ENCODE measurements at places on chromosomes 12 and 14.

GRCh38 chr12:108565976-108566375 is 3.6 kb downstream of the ISCU start:
- DNase-seq = peak; percentile 69

DNA sequence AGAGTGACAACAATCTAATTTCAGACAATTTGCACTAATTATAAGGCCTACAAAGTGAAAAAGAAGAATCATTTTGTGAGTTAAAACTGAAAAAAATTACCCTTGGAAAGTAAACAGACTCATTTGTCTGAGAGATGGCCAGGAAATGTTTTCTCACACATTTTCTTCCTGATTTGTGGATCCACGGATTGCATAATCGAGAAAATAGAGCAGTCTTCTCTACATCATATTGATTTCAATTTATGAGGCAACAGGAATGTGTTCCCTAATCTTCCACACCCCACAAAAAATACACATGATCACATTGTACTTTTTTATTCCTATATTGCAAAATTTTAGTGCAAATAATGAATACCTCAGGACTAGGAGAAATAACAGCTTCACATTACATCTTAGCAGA is 160.8 kb downstream of the CCER1 start:
- DNase-seq = no peak

GRCh38 chr14:101121508-101122139 is 218.1 kb upstream of the RTL1 start:
- DNase-seq = no peak

- DNase-seq = no peak
Measured at GRCh38 chr12:119500209-119500608, 93.4 kb upstream of the TMEM233 start.

GRCh38 chr14:21652209-21652808 is 1.3 kb upstream of the OR4E2 start:
- DNase-seq = no peak

- no peak for DNase-seq
Measured at GRCh38 chr12:18849761-18850160, 111.8 kb downstream of the CAPZA3 start.

DNA sequence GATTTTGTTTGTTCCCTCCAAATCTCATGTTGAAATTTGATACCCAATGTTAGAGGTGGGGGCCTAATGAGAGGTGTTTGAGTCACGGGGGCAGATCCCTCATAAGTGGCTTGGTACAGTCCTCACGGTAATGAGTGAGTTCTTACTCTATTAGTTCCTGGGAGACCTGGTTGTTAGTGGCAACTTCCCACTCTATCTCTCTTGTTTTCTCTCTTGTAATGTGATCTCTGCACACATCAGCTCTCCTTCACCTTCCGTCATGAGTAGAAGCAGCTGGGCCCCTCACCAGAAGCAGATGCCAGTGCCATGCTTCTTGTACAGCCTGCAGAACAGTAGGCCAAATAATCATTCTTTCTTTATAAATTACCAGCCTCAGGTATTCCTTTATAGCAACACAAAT is 29.6 kb upstream of the KCNK10 start:
- no peak for DNase-seq

DNA sequence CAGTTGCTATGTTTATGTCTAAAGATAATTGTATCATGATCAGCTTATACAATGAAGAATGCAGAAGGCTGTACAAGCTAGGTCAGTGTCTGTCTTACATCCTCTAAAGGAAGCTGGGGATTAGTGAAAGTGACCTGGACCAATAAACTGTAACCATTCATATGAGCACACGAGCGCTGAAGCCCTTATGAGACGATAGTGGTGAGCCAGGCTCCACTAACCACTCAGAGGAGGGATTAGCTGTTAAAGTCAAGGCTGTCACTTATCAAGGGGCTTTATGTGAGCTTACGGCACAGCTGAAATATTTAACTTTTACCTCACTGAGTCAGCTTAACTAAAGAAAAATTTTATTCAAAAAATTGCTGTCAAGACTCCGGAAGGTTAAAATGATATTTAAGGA is 30.3 kb downstream of the NDUFA12 start:
- DNase-seq = no peak

DNA sequence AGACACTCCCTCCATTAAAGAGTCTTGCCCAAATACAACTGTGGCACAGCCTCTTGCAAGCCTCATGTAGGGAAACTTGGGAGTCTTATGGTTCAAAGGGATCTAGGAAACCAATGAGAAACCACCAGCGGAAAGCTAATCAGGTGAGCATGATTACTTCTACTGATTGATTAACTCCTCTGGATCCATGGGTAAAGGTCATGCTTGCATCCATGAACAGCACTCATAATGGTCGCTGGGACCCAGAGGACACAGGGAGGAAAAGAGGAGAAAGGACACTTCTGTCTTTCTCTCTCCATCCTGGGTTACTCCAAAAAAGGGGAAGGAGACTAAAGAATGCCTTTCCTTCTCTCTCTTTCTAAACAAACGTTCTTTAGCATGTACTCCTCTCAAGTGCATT is 1397.2 kb downstream of the LRFN5 start:
- DNase-seq = no peak

GRCh38 chr14:87940382-87940781 is 52.6 kb downstream of the GALC start:
- DNase-seq = no peak

- DNase-seq = no peak
Measured at GRCh38 chr14:76257111-76257803, 105.5 kb downstream of the GPATCH2L start.

DNA sequence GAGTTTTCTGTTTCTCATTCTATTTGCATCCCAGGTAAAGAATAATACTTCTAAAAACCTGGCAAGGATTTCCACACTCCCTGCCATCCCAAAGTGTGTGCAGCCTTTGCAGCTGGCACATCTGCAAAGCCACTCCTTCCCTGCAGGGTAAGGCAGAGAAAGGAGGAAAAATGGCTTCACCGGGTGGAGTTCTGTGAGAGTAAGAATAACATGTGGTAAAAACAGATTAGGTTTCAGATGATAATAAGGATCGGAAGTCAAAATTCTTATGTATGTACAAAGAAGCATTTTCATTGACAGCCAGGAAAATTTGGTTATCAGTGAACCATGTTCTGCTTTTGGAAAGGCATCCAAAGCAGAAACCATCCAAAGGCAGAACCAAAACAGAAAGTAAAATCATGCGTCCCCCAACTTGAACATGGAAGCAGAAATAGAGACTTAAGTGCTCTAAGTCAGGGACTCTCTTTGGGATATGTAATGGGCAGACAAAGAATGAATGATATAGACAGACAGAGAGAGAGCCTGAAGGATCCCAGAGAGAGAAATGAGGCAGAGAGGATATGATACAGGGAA is 192.6 kb upstream of the CCDC196 start:
- no peak for DNase-seq

DNA sequence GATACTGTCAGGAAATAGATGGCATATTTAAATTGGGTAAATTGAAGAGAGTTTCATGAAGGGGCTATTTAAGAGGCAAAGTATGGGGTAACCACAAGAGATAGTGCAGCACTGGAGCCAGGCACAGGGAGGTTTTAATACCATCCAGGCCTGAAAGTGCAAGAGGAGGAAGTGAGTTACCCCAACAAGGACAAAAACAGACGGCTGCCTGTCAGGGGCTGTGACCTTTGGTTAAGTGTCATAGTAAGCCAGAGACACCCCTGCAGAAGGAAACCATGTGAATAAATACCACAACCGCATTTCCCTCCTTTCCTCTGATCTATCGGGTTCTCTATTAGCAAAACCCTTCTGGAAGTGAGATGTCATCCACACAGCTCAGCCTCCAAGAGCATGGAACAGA is 122.0 kb upstream of the DHRS4 start:
- DNase-seq = no peak

- no peak for DNase-seq
Measured at GRCh38 chr12:39846304-39846703, 226.7 kb upstream of the ABCD2 start.

DNA sequence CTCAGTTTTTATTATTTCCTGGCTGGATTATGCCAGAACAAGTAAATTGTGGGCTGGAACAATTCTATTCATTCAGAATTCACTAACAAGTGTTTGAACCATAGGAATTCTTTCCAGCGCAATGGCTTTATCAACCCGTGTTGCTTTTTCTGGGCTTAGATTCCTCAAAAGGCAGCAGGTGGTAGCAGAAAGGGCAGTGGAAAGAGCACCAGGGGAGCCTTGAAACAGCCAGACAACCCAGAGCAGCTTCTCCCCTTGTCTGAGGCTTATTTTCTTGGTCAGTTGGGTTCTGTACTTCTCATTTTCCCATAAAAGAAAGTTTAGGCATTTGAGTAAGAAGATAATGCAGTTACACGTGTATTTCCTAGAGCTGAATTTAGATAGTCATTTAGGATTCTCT is 130.7 kb downstream of the OTOGL start:
- DNase-seq = no peak

DNA sequence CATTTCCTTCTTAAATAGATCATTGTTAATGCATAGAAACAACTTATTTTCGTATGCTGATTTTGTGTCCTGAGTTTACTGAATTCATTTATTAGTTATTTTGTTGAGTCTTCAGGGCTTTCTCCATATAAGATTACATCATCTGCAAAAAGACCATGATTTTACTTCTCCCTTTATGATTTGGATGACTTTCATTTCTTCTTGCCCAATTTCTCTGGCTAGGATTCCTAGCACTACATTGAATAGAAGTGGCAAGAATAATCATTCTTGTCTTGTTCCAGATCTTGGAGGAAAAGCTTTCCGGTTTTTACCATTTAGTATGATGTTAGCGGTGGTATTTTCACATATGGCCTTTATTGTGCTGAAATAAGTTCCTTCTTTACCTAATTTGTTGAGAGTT is 303.0 kb upstream of the RTL1 start:
- DNase-seq = no peak

DNA sequence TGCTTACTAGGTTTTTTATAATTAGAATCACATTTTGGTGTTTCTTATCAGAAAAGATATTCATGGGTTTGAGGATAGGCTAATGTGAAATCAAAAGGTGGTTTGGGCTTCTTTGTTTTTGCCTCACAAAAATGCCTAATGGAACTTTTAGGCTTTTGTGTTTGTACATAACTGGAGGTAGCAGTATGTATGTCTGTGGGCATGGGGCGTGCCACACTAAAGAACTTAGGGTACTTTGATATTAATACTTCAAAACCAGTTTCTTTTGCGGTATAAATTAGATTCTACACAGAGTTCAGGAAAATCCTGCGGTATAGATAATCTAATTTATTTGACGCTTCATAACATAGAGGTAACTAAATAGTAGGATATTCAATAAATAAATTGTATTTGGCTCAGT is 1.9 kb downstream of the ETV6 start:
- DNase-seq = no peak

DNA sequence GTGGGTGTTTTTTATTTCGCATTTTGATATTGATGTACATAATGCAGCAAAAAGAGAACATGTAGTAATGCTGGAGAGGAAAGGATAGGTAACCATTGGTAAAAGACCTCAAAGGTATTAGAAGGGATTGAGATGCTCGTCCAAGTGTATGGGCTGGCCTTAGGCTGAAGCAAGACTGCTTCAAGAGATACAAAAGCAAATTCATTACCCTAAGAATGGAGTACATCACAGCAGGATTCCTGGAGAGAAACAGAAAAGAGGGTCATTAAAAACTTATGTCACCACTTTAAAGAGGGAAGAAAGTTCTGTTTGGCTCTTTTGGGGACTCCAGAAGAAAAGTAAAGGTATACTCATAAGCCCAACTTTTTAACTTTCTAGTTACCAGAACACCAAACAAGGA is 420.5 kb downstream of the ZFP36L1 start:
- no peak for DNase-seq

DNA sequence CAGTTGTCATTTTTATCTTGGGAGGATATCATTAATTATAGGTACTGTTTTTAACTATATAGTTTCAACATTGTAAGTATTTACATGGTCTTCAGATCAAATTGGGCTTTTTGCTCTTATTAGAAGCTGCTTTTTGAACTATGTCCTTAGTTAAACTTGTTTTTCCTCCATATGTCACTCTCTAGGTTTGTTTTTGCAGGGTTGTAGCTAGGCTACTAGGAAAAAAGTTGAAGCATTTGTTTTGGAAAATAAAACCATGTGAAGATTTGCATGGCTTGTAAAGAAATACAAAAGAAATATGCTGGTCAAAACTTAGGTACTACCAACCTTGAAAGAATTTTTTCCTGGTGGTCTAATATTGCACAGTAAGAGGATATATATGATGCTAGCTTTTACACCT is 3.4 kb downstream of the ARID2 start:
- no peak for DNase-seq

DNA sequence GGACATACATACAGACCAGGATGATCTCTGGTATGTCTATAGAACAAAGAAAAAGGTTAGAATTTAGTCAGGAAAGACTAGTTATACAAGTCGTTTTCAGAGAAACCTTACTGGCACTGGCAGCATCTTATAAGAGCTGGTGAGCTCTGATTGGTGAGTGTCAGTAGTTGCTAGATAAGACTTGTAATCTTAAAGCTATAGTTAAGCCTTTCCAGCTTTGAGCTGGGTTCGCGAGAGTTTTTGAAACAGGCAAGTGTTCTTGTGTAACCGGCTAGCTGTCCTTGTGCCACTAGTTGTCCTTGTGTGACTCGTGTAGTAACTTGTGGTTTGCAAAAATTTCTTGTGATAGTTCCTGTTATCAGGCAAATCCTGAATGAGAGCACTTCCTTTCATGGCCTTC is 740.9 kb downstream of the GALC start:
- DNase-seq = no peak

GRCh38 chr12:109252799-109253198 is 56.3 kb downstream of the FOXN4 start:
- no peak for DNase-seq

GRCh38 chr12:7751394-7751793 is 4.2 kb upstream of the CLEC4C start:
- DNase-seq = no peak

DNA sequence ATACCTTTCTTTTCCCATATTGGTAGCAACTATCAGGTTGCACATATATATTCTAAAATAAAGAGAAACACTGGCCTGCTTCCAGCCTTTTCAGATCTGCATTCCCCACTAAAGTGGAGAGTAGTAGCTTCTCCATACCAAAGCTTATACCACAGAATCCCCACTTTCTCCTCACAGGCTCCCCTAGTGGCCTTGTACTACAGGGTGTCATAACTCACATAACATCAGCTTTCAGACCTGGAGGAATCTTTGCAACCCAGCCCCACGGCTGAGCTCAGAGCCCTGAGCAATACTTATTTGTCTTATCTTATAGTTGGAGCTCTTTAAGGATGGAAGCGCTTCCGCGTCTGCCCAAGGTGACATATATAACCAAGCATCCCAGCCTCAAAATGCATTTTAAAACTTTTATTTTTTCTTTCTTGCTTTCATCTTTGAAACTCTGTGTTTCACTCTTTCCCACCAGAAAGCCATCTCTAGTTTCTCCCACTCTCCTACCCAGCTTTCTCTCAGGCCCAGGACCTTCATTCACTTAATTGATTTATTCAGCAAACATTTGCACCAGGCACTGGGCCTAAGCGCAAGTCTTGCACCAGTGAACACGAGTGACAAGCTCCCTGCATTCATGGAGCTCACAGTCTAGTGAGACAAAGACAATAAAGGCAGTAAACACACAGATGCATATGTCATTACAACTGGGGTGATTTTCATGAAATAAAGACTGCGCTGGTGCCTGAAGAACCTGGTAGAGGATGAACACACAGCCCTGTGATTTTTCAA is 254.7 kb downstream of the IPO8 start:
- DNase-seq = no peak

GRCh38 chr12:122729583-122730214 is 945 bp downstream of the HCAR1 start:
- DNase-seq = no peak
